ENCODE measurements at places on chromosomes 7 and 10. TPM values are rescaled to one million over a fixed set of nuclear protein-coding genes. Genes with fewer than 3 reads are reported as not detected.

DNA sequence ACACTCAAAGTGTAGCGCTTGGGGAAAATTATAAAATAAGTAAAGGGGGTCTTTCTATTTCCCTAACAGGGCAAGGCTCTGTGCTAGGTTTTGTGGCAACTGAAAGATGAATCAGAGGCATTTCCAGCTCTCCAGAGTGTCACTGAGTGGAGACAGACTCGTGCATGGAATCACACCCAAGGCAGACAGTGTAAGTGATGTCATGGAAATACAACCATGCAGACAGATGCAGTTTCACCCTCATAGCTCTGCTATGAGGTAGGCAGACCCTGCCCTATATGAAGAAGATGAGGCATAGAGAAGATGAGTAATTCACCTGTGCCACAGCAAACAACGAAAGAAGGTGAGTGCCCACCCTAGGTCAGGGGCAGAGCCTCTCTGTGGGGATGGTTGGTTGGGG lies 57.2 kb upstream of the PITRM1 start:
- DNase-seq, result no peak

- no peak for DNase-seq
Observed at GRCh38 chr7:2504889-2505375, 14.6 kb upstream of the LFNG start.

DNA sequence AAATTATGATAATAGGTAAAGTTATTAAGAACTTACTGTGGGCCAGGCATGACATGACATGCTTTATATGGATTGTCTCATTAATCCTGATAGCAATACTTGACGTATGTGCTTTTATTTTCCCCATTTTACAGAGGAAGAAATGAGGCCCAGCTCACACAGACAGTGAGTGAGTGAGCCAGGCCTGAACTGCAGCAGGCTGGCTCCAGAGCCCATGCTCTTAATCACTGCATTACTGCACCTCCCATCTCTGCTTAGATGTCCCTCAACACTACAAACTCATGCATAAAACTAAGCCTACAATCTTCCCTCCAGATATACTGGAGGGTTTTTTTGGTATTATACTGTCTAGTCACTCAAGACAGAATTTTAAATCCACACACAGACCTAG lies 68.5 kb upstream of the OSBPL3 start:
- no peak for DNase-seq

GRCh38 chr7:47743965-47744591 lies 162.2 kb upstream of the TNS3 start:
- peak; percentile 50 for DNase-seq

- DNase-seq, result peak; percentile 73
Observed at GRCh38 chr7:127983804-127984332, 47.4 kb downstream of the LRRC4 start.

DNA sequence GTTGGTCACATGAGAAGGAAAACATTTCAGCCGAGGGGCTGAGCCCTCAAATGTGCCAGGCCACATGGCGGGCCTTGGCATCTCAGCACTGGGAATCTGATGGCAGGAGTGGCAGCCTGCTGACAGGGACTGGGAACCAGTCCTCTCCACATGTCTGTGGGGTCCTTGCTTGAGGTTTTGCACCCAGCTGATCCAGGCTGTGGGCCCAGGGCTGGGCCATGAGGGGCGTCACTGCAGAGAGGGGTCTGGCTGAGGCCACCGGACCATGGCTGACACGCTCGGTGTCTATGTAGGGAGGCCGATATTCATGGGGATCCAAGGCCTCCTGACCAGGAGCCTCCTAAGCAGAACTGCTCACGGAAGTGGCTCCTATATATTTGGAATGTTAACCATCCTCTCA lies 31.0 kb upstream of the PWWP2B start:
- DNase-seq, result no peak

DNA sequence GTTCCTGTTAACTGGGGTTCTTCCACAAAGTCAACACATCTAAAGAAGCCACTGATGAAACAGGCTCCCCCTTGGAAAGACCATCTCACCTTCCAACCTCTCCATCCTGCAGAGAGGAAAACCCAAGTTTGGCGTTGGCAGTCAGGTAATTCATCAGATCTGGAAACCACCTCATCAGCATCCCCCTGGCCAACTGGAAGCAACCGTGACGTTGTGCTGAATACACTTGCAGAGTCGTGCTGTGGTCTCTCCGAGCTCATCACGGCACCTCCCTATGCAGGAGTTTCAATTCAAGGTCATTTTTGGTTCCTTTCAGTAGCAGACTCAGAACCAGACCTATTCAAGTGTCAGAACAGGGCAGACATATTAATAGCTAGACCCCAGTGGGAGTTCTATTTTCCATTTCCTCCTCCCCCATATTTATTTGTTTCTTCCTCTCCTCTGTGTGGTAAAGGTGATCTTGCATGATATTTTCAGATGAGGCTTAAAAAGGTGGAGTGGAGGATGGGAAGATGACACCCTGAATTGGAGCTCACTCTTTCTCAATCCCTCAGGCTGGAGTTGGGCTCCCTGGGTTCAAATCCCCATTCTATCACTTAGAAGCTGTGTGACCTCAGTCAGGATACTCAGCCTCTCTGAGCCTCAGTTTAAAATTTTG lies 149.1 kb upstream of the ADO start:
- no peak for DNase-seq

GRCh38 chr7:131225619-131226513 lies 101.8 kb upstream of the MKLN1 start:
- DNase-seq, result peak; percentile 65

DNA sequence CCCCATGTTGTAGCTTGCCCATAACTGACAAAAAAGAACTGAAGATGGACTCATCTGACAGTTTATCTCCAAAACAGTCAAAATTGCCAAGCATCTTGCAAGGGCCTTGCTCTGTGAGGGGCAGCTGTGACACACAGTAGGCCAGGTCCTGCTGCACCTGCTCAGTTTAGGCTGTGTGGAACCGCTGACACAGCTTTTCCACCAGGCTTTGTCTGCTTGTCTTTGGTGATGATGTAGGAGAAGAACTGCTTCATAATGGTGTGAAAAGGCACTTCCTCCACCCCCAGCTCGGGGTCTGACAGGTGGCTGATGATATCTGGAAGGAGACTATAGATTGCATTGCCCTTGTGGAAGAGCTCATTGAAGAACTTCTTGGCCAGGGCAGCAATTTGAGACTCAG lies 92.6 kb downstream of the NPSR1 start:
- DNase-seq, result no peak

DNA sequence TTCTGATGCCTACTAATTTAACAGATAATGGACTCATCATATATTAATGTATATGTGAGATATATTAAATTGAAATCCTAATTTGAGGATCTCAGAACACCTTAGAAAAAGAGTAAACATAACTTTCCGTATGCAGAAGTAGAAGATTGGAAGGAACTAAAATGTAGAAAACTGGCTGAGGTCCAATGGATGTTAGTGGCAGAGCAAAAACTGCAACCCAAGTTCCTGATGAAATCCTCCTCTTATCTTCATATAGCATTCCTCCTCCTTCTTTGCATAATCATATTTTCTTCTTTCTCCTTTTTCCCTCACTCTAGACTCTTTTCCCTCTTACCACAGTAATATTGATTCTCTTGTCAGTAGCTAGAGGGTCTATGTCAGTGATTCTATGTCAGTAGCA lies 6.0 kb downstream of the INA start:
- no peak for DNase-seq

DNA sequence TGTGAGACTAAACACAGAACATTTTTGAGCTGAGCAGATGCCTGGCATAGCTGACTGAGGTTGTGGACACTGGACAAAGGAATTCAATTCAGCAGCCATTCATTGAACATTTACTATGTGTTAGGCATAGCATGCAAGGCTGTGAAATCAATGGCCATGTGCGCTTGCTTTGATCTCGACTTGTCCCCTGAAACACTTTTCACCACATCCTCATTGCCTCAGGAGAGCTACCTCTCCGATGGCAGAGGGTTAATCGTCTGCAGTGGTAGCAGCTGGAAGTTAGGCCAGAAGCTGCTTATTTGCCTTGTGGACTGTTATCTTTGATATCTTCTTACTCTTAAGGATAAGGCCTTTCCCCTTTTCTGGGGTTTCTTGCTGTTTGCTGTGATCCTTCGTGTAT lies 297.8 kb downstream of the AUTS2 start:
- no peak for DNase-seq

DNA sequence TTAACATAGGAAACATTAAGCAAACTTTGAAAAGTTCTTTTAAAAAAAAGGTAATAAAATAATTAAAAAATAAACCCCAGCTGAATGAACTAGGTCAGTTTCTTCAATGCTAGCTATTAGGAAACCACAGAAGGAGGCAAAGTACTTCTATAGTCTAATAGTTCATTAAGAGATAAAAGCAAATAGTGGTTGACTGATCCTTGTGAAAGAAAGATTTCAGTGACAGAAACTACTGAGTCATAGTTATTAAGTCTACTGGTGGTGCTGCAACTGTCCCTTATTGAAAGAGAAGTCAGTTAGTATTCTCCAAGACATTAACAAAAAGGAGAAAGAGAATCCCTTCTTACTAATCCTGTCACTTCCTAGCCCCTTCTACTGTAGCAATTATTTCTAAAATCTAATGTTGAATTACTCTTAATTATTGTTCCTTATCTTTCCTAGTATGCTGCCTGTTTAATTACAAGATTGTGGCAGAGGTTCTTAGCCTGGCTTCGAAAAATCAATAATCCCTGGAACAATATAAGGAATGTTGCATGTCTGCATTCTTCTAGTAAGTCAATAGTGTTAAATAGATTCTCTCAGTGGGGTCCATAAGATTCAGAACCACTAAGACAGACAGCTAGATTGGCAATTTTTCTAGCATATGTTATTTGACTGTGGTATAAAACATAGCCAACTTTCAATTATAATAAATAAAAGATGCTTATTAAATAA lies 18.2 kb downstream of the TCTN3 start:
- no peak for DNase-seq

DNA sequence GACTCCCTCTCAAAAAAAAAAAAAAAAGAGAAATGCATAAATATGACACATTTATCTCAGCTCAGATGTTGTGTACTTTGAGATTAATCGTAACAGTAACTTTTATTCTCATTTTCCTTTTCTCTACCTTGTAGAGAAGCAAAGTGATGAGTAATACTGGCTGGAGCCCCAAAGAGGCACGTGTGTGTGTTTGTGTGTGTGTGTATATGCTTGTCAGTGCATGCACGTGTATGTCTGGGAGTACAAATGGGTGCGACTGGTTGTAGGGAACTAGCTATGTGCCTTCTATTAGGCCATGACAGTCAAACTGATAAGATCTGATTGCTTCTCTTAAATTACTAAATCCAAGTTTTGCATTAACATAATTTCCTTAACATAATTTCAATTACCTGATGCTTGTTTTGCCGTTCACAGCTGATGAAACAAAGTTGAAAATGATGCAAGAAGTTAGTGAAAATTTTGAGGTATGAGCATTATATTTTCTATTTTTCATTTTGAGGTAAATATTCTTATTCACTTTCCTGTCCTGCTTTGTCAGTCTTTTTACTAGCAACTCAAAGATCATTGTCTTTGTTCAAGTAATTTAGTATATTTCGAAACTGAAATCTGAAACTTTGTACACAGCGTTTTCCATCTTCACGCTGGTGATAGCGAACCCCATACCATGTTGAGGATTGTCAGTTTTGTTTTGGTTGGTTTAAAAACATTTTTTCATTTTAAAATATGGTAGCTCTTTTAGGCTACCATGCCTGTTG lies 3.4 kb downstream of the TRRAP start:
- DNase-seq, result no peak

- no peak for DNase-seq
Observed at GRCh38 chr10:77622889-77623291, 14.7 kb downstream of the KCNMA1 start.

DNA sequence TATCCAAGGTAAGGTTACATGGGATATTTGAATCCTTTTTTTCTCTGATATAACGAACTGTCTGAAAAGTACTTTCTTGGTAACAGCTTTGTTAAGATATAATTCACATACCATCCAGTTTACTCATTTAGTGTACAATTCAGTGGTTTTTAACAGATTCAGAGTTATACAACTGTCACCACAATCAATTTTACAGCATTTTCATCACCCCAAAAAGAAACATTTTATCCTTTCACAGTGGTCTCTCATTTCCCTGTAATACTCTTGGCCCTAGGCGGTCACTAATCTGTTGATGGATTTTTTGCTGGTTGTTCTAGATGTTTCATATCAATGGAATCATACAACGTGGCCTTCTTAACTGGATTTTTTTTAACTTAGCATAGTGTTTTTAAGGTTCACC lies 91.6 kb downstream of the GLCCI1 start:
- no peak for DNase-seq

DNA sequence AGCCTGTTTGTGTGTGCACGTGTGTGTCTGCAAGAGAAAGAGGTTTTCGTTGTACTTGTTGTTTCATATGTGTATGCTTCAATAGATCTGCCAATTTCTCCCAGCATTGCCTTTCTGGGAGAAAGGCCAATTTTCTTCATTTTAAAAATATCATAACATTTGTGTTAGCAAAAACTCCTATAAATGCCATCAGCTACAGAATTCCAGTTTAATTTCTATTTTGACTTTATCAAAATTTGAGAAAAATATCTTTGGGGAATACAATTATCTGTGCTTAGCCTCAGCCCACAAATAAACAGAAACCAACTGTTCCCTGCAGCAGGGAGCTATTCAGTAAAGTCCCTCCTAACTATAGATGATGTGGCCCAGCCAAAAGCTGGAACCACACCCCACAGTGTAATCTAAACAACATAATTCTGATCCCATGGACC lies 68.3 kb upstream of the MGMT start:
- DNase-seq, result peak; percentile 56

DNA sequence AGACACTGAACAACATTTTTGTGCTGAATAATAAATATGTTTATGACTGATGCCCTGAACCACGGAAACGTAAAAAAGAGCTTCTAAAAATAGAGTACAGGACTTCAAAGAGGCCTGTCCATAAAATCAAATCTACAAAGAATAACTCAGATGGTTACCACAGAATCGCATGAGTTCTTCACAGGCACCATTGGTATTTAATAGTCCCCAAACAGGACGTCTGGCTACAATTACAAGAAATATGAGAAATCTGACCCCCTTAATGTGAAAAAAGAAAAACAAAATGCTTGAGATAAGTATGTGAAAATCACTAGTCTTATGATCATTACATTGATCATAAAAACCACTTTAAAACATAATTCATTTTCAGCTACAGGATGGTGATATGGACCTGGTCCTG lies 20.8 kb downstream of the CYTH3 start:
- peak; percentile 58 for DNase-seq

DNA sequence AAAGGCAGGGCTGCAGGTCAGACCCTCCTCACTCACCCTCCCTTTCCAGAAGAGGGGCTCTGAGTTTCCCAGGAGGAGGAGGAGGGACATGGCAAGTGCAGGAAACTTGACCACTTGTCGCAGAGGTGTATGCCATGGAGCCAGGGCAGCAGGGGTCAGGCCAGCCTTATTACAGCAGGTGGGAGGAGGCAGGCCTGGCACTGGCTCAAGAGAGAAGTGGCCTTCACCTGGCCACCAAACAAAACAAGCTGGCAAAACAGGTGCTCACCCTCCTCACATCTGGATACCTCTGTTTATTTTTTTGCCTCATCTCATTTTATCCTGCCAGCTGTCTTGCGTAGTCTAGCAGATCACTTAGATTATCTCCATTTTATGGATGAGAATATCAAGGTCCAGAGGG lies 12.5 kb downstream of the COL13A1 start:
- DNase-seq, result no peak

GRCh38 chr7:150516956-150517745 lies 2.5 kb downstream of the GIMAP7 start:
- no peak for DNase-seq

Gene TMEM229A
- total RNA-seq, result not detected

Gene FAM180A
- total RNA-seq, result 24.4 TPM

Gene PDE1C
- 27.6 TPM for total RNA-seq

Gene SLC12A9
- 13.4 TPM for total RNA-seq
